ENCODE measurements at places on chromosomes 12 and 14. TPM values are rescaled to one million over a fixed set of nuclear protein-coding genes. Genes with fewer than 3 reads are reported as not detected.
A peak's percentile ranks its signal among the peaks of the same experiment; 100 is the strongest.

- no peak for DNase-seq
These were observed 200.5 kb downstream of the NTF3 start for GRCh38 chr12:5632453-5632852.

- peak; percentile 85 for DNase-seq
These were observed 6.7 kb upstream of the HOXC6 start for GRCh38 chr12:54021432-54022013.

GRCh38 chr14:36817071-36817930, 155.6 kb downstream of the PAX9 start:
- no peak for DNase-seq

GRCh38 chr12:111067498-111067897, 147.1 kb upstream of the MYL2 start:
- no peak for DNase-seq

DNA sequence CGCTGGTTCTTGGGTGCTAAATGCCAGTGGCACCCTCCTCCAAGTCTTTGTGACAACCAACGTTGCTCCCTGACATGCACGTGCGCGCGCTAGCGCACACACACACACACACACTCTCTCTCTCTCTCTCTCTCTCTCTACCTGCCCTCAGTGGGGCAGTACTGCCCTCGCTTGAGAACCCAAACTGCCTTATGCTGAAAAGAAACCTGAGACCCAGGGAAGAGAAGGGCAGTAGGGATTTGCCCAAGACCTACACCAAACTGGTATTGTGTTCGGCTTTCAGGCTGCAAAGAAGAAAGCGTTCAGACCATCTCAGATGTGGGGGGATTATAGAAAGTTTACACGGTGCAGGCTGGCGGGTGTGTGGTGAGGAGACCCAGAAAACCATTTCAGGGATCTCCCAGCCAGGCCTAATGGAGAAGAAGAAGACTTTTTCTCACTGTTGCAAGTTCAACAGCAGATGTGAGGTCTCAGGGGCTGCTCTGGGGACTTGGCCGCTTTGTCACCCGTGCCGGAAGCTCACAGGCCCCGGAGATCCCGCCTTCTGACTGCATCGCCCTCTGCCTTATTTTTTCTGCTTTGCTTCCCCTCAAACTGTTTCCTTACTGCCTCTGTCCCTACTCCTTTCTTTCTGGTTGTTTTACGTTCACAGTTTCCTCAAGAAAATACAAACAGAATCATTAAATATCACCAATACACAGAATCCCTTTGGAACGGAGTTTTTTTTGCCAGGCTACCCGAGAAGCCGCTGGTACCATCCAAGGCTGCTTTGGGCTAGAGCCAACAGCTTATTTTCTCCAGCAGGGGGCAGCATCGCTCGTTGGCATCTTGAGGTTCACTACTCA, 82.4 kb downstream of the PPM1A start:
- DNase-seq, result peak; percentile 74

DNA sequence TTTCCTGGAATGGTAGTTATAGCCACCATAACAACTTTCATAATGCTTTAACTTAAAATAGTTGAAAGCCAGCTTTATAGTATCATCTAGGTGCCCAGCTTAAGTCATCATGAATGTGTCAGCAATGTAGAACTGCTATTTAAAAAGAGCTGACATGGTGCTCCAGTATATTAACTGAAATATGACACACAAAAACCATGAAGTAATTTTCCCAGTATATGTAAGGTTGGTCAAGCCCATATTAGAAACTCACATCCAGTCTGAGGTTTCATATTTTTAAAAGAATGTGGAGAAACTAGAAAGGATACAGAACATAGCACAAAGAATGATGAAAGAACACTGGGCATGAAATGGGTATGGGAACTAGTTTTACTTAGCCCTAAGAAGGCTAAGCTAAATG, 121.3 kb upstream of the KRAS start:
- DNase-seq, result no peak

DNA sequence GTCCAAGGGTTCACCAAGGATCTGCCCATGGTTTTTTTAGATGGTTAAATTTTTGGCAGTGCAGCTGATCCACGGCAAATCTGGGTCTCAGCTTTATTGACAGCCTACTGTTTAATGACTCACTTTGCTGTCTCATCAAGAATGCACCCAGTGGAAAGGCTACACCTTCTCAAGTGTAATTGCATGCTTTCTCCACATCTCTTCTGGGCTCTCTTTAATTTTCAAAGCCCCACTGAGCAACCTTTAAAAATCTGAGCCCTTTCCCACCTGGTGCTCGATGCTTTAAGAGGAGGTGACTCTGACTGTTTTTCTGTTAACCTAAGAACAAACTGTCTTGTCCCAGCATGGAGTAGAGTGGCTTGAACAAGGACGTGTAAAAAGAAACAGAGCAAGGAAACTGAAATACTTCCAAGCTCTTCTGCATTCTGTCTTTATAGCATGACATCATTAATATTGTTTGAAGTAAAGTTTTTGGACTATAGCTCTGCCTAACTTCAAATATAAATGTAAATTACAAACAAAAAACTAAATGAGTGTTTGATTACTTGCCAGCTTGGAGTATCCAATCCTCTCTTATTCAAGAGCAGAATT, 214.2 kb upstream of the KRR1 start:
- no peak for DNase-seq

DNA sequence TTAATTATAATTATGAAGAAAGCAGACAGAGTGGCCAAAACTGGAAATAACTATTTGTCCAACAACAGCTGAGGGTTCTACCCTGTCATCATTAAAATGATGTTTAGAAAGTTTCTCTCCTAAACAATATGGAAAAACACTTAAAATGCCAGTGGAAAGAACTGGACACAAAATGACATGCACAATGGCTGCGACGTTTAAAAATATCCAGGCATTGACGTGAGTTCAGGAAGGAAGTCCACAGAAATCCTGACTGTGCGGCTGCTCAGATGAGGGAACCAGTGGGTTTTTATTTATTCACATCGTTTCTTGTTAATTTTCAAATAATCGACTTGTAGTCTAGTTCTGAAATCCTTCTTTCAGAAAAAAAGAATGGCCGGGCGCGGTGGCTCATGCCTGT, 58.3 kb downstream of the CCNK start:
- no peak for DNase-seq

- no peak for DNase-seq
These were observed 166.1 kb upstream of the CCND2 start for GRCh38 chr12:4107436-4107878.

DNA sequence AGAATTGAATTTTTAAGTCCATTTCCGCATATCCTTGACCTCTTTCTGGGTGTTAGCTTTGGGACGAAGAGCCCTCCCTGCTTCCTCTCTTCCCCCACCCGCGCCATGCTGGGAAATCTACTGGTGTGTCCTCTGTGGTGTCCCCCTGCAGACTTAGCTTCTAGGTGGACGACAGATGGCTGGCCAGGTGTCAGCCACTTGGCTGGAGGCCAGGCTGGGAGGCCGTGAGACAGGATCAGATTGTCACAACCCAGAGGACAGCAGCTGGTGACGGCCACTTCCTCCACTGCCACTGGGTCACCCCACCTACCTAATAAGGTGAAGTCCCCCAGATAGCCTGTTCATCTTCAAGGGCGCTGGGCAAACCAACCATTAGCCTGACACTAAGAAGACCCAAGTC, 13.3 kb upstream of the DTX1 start:
- no peak for DNase-seq

DNA sequence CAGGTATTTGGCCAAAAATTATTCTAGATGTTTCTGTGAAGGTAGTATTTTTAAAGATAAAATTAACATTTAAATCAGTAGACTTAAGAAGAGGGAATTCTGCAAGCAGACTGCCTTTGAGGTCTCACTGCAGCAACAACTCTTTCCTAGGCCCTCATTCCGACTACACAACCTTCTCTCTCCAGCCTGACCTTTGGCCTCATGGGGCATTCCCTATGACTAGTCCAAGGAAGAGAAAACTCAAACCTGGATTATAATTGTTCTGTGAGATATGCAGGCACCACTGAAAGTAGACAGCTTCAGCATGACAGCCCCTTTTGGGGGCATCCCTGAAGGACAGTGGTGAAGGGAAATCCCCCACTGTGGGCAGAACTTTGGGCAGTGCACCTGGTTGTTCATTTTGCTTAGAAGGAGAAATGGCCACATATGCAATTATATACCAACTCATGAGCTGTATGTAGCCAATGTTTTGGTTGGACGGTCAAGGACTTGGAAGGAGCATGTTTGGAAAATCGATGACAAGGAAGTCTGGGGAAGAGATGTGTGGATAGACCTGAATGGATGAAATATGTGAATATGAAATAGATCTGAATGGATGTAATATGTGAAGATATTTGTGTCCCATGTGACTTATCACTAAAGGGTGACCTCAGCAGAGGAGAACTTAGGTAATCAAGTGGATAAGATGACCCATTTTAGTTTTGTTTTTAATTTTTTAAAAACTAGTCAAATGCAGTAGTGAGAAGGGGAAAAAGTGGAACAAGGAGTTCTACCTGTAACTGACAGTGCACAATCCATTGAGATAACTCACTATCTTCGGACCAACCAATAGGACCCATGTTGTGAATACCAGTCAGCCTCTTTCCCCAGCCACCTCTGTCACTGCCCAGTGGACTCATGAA, 233.3 kb upstream of the FOXN3 start:
- DNase-seq, result no peak

The SRRM4 gene
- 0.17 TPM for total RNA-seq

The ATG101 gene
- total RNA-seq, result 25.1 TPM

The MYL2 gene
- 8,427 TPM for total RNA-seq

All from psoas muscle (tissue), 8 donors.